ENCODE measurements at places on chromosomes 6 and 20. TPM values are rescaled to one million over a fixed set of nuclear protein-coding genes. Genes with fewer than 3 reads are reported as not detected.

COL21A1 gene
- total RNA-seq = 17.5 TPM

CLVS2 gene
- 0.11 TPM for total RNA-seq

DNA sequence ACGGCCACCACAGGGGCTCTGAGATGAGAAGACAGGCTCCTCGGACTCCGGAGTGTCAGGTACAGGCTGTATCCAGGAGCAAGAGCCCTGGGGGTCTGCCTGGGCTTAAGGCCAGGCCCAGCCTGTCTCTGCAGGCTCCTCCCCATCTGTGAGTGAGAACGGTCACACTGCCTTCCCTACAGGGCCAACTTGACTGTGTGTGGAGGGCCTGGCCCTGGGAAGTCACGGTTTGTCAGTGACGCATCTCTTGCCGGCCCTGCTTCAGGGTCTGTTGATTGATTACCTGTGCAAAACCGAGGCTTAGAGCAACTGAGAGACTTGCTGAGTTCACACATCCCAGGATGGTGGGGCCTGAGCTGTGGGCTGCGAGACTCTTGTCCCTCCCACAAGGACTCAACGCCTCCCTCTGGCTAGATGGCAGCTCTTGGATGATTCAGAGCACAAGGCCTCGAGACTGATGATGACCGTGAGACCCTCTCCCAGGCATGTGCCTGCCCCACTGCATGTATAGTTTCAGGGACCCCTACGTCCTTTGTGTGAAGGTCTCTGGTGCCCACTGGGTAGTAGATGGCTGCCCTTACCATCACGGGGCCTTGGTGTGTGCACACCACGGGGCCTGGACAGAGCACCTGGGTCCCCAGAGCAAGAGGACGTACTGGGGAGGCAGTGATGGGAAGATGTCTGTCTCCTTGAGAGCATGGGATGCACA is 5.9 kb downstream of the RBM38 start:
- no peak overlapping the region for H3K4me3 ChIP-seq
- H3K36me3 ChIP-seq = peaks cover 30% of the 10 kb centered on the region
- H3K27ac ChIP-seq = no peak overlapping the region
- no peak for DNase-seq
- H3K4me1 ChIP-seq = peaks cover 24% of the 10 kb centered on the region

- peaks cover 7% of the 10 kb centered on the region for H3K36me3 ChIP-seq
- H3K4me3 ChIP-seq = no peak overlapping the region
- no peak overlapping the region for H3K27ac ChIP-seq
- peaks cover 16% of the 10 kb centered on the region for H3K4me1 ChIP-seq
Measured at GRCh38 chr6:13715444-13715883, 3.8 kb upstream of the RANBP9 start.

DNA sequence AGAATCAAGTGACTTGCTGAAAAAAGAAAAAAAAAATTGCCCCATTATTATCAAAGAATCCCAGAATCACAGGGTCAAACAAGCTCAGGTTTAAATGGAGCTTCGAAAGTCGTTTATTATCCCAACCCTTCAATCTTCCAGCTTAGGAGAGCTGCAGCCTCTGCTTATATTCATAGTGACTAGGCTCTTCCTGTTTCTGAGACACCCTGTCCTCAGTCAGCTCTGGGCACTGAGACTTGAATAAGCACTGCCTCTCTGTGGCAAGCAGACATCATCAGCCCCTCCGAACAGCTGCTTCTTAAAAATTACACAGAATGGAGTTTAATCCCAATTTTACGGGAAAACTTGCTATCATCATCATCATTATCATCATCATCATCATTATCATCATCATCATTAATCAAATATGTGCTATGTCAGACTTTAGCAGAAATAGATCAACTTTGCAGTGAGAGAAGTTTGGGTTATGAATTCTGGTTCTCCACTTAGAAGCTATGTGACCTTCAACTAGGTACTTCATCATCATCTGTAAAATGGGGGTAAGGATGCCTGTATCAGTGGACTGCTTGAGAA is 614.0 kb upstream of the SYNCRIP start:
- no peaks in the 10 kb centered on the region for H3K4me1 ChIP-seq
- H3K36me3 ChIP-seq = no peaks in the 10 kb centered on the region
- no peak for DNase-seq
- H3K27me3 ChIP-seq = peaks cover 12% of the 10 kb centered on the region

DNA sequence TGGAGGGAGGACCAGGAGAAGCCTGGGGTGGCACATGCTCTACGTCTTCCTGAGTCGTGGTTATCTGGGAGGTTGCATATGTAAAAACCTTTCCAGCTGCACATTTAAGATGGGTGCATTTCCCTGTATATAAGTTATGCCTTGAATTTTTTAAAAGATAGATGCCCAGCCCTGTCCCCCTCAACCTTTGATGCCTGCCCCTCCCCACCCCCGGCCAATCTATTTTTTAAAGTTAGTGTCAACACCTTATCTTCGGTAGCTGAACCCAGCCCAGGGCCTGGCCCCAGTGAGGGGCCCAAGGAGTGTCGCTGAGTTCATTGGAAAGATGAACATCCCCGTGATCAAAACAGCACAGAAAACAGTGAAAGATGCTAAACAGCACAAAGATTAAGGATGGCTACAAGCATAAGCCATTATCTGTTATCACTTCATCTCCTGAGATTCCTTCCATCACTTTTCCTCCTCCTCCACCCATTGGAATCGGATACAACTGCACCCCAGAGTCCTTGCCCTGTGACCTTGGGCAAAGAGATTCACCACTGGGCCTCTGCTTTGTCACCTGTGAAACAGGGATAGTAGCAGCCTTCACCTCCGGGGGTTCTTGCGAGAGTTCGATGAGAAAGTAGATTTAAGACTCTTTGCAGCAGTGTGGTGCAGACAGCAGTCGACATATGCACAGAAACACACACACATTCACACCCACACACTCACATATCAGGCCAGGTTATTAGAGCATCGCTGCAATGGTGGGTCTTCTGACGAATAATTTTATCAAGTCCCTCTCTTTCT is 47.5 kb downstream of the SIRPA start:
- DNase-seq = no peak
- peaks cover 36% of the 10 kb centered on the region for H3K27me3 ChIP-seq
- H3K4me3 ChIP-seq = no peak overlapping the region
- peaks cover 24% of the 10 kb centered on the region for H3K4me1 ChIP-seq

GRCh38 chr6:161618831-161619454 is 345.1 kb upstream of the AGPAT4 start:
- H3K27ac ChIP-seq = no peak overlapping the region
- DNase-seq = no peak
- H3K4me1 ChIP-seq = no peaks in the 10 kb centered on the region
- H3K36me3 ChIP-seq = no peaks in the 10 kb centered on the region
- no peak overlapping the region for H3K4me3 ChIP-seq

DNA sequence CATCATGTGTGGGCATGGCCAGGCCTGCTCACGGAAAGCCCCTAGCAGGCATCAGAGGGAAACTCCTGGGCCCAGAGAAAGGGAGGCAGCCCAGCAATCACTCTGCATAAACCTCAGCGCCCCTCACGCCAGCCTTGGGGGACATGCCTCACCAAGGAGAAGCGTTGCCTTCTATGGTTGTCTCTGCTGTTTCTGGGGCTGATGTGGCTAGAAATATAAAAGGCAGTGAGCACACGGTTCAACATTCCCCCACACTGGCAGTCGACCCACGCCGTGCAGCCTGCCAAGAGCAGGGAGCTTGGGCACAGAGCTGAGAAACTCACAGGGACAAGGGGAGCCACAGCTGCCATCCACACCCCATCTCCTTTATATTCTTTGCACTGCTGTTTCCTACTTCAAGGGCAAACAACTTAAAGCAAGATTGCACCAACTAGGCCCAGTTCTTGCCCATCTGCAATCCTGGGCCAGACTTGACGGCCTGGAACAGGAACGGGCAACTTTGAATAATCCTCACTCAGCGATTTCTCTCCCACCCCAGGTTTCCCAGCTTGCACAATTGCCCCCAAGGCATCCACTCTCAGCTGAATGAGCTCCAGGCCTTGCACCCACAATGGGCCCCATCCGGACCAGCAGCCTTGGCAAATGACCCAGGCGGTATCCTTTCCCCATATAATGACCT is 35.5 kb upstream of the FOXC1 start:
- no peaks in the 10 kb centered on the region for H3K27me3 ChIP-seq
- H3K36me3 ChIP-seq = peaks cover 4% of the 10 kb centered on the region
- DNase-seq = no peak
- no peak overlapping the region for H3K27ac ChIP-seq

DNA sequence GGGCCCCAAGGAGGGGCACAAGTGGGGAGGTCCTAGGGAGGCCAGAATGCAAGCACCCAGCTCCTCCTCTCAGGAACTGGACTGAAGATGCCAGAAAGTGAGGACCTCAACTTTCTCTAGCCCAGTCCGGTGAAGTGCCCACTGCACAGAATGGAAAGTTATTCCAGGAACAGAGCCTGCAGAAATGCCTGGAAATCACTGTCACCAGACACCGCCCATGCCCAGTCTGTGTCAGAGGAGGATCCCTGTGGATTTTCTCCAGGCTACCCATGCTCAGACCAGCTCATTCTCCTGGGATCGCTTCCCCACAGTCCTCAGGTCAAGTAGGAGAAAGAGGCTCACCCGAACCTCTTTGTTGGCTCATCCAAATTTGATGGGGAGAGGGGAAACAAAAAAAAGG is 6.5 kb downstream of the PRPH2 start:
- no peak overlapping the region for H3K4me3 ChIP-seq
- peaks cover 9% of the 10 kb centered on the region for H3K27me3 ChIP-seq
- no peaks in the 10 kb centered on the region for H3K4me1 ChIP-seq
- no peak for DNase-seq

LCA5 gene
- total RNA-seq = 9.2 TPM

KHDC1L gene
- total RNA-seq = 0.56 TPM

DNA sequence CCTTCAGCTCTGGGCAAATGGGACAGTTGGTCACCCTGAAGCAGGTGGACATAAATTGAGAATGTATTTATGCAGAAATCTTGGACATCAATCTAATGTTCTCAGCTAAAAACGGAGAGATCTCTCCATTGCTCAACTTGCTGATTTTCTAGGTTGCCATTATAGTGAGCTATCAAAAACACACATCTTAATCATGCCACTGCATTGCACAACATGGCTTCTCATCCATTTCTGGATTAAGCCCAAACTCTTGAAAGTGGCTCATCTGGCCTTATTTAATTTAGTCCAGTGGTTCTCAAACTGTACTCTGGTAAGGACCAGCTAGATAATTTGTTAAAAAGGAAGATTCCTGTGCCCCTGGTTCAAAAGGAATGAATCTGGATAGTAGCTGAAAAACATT is 324.9 kb upstream of the CITED2 start:
- H3K27ac ChIP-seq = no peak overlapping the region
- H3K27me3 ChIP-seq = no peaks in the 10 kb centered on the region
- H3K36me3 ChIP-seq = no peaks in the 10 kb centered on the region

C20orf202 gene
- total RNA-seq = 0.27 TPM

MOG gene
- total RNA-seq = 1.4 TPM

DNA sequence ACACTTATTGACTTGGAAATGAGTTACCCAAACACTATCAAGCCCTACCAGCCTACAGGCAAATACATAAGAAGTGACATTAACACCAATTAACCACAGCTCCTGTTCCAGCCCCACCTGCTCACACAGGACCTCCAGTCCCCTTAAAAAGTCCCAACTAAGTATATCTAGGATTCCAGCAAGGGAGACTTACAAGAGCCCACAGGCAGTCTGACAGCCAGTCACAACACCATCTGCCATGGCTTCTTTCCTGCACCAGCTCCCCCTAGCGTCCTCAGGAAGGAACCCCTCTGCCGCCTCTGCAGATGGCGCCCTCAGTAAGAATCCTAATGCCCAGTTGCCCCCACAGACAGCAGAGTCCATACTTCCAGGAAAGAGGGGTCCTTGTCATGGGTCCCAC is 122.1 kb downstream of the HIVEP2 start:
- H3K27me3 ChIP-seq = no peaks in the 10 kb centered on the region
- H3K36me3 ChIP-seq = no peaks in the 10 kb centered on the region
- peaks cover 41% of the 10 kb centered on the region for H3K4me1 ChIP-seq
- no peak overlapping the region for H3K4me3 ChIP-seq

PCMT1 gene
- total RNA-seq = 44.4 TPM

CST1 gene
- total RNA-seq = not detected

- H3K36me3 ChIP-seq = no peaks in the 10 kb centered on the region
- no peak overlapping the region for H3K4me3 ChIP-seq
- H3K27ac ChIP-seq = no peak overlapping the region
- DNase-seq = no peak
Measured at GRCh38 chr6:166898910-166899309, 57.4 kb downstream of the RNASET2 start.

- H3K4me3 ChIP-seq = no peak overlapping the region
- no peaks in the 10 kb centered on the region for H3K27me3 ChIP-seq
- H3K4me1 ChIP-seq = no peaks in the 10 kb centered on the region
- no peaks in the 10 kb centered on the region for H3K36me3 ChIP-seq
Measured at GRCh38 chr20:53723621-53724020, 130.0 kb upstream of the ZNF217 start.

- H3K27me3 ChIP-seq = no peaks in the 10 kb centered on the region
- H3K4me3 ChIP-seq = no peak overlapping the region
- H3K36me3 ChIP-seq = no peaks in the 10 kb centered on the region
- no peak overlapping the region for H3K27ac ChIP-seq
- peaks cover 38% of the 10 kb centered on the region for H3K4me1 ChIP-seq
Measured at GRCh38 chr6:131861381-131861780, 53.6 kb downstream of the ENPP1 start.

DNA sequence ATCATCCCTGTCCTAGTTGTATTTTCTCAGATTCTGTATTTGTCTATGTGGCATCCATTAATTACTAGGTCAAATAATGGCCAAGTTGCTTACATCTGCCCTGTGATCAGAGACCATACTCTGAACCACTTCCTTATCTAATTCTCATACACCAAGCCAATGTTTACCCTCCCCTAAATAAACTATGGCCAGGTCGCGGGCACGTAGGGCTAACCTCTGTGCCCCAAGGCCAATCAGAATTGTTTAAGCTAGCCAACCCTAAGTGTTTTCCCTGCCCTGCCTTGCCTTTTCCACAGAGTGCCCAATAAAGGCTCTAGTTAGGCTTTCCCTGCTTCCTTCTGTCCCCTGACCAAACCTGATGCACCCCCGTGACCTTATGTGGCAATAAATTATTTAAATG is 2.8 kb upstream of the CALHM4 start:
- H3K4me1 ChIP-seq = peaks cover 2% of the 10 kb centered on the region
- no peak for DNase-seq
- H3K4me3 ChIP-seq = no peak overlapping the region
- H3K36me3 ChIP-seq = no peaks in the 10 kb centered on the region

GRCh38 chr6:161828355-161828754 is 554.5 kb upstream of the AGPAT4 start:
- H3K4me1 ChIP-seq = no peaks in the 10 kb centered on the region
- H3K36me3 ChIP-seq = no peaks in the 10 kb centered on the region
- H3K27ac ChIP-seq = no peak overlapping the region
- DNase-seq = no peak
